ENCODE measurements at places on chromosomes 13 and 19.

DNA sequence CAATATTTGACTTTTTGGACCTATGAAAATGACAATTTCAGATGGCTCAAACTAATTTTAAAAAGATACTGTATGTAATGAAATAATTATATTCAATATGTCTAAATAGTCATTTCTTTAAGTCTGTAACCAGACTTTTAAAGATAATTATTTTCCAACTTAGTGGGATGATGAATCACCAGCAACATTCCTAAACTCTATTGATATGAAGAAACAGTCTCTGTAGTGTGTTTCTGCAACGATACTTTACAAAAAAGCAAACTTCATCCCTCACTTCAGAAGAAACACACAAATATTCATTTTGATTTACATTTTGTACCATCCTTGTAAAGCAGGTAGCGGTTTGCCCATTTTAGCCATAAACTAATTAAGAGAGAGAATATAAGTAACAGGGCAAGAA lies 417.4 kb downstream of the EFNB2 start:
- DNase-seq, result no peak

- DNase-seq, result no peak
Measured at GRCh38 chr19:42422901-42423461, 4.2 kb downstream of the LIPE start.

DNA sequence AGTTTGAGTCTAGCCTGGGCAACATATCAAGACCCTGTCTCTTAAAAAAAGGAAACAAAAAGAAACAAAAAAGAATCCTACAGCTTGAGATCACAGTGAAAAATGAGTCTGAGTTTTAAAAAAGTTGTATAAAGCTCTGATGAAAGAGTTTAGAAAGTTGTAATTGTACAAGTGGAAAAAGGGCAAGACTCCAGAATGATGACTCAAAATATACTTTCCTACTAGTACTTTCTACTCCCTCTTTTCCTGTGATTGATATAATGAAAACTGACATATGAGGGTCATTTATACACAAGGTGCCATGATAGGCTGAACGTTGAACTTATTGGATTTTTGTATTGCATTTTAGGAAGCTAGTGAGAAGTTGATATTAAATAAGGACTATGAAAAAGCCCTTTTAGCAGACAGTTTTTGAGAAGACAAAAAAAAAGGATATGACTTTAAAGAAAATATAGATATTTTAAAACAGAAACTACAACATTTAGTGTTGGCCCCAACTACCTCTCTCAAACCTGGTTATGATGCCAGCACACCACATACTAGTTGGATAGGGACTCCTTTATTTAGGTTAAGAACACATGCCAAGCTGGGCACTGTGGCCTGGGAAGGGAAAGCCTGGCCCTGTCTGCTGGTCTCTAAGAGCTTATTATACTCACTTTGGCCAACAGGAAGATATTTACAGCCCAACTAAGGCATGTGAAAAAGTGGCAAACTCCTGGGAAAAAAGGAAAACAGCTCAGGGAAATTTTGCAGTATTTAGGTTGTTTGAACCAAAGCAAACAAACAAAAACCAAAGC lies 116.6 kb downstream of the KL start:
- DNase-seq, result no peak

- no peak for DNase-seq
Measured at GRCh38 chr13:76499891-76500290, 386.3 kb downstream of the KCTD12 start.

GRCh38 chr13:34748073-34748472 lies 194.0 kb upstream of the NBEA start:
- DNase-seq, result no peak

- no peak for DNase-seq
Measured at GRCh38 chr19:16383584-16384161, 59.0 kb downstream of the KLF2 start.

GRCh38 chr19:50933640-50934039 lies 19.2 kb downstream of the KLK5 start:
- DNase-seq, result no peak

DNA sequence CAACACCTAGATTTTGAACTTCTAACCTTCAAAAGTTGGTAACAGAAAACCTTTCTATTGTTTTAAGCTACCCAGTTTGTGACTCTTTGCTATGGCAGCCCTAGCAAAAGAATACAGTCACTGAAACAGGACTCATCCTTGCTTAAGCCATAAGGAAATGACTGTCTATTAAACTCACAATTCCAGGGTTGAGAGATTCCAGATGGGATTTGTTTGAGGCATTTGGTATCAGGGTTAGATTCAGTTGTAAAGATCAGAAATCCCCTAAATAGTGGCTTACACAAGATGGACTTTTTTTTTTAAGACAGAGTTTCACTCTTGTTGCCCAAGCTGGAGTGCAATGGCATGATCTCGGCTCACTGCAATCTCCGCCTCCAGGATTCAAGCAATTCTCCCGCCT lies 41.1 kb upstream of the RGCC start:
- no peak for DNase-seq

DNA sequence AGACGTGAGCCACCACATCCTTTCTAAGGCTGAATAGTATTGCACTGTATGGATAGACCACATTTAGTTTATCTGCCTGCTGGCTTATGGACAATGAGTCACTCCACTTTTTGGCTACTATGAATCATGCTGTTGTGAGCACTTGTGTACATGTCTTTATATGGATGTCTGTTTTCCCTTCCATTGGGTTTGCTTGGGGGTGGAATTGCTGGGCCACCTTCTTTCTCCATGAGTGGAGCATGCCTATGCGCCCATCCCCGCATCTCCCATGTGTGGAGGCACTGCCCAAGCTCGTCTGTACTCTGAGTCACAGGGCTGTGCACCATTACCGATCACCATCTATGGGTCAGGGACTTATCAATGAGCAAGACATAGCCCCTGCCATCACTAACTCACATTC lies 127.2 kb upstream of the GJB6 start:
- DNase-seq, result peak; percentile 51

GRCh38 chr13:114235697-114236096 lies 1.0 kb downstream of the CDC16 start:
- no peak for DNase-seq

GRCh38 chr19:18422530-18423191 lies 3.5 kb downstream of the SSBP4 start:
- no peak for DNase-seq

- DNase-seq, result no peak
Measured at GRCh38 chr13:68588623-68589022, 1358.5 kb upstream of the PCDH9 start.

GRCh38 chr19:32097620-32098019 lies 247.8 kb upstream of the ZNF507 start:
- no peak for DNase-seq

- no peak for DNase-seq
Measured at GRCh38 chr19:32611161-32611560, 30.2 kb downstream of the PDCD5 start.

- DNase-seq, result no peak
Measured at GRCh38 chr13:98787996-98788395, 35.5 kb upstream of the SLC15A1 start.

DNA sequence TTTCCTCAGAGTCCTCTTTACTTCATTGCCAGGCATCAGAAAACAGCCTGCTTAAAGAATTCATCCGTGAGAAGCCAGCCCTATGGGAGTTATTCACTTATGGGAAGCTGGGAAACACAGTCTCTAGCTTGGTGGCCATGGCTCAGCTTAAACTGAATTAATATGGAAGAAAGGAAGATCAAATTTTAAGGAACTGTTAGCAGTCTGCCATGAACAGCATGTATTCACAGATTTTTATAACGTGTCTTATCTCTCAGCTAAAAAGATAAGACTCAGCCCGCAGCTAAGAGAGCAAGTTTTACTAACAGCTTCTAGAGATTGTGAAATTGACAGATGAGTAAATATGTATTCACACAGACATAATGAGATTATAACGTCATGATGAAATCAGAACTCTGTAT lies 253.7 kb upstream of the RXFP2 start:
- no peak for DNase-seq

DNA sequence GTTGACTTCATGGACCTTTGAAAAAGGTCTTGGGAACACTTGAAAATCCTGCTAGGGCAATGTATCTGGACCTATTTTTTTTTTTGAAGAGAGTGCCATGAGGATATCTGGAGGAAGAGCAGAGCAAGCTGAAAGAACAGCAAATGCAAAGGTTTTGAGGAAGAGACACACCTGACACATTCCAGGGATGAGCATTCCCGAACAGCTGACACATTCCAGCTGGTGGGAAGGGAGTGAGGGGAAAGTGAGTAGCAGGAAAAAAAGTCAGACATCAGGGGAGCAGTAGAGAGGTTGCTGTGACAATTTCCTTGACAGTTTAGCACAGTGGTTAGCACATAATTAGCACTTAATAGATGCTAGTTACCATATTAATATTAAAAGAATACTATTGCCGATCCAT lies 14.7 kb downstream of the DGKH start:
- no peak for DNase-seq

DNA sequence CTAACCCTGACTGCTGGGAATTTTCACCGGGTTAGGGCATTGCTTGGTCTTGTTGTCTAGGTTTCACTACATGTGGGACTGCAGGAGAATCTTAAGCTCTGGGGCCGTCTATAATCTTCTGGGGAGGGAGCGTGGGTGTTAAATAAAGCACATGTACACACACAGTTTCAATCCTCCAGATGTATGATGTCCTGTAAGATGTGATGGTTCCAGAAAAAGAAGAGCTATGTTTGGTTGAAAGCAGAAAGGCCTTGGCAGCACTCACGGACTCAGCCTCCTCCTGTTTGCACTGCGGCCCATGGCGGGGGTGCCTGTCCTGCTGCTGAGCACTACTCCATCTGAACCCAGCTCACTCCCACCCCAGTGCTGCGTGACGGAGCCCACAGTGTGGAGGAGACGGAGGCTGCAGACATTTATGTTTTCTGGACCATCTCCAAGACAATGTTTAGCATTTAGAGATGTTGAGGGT lies 343.5 kb downstream of the TEX29 start:
- no peak for DNase-seq

DNA sequence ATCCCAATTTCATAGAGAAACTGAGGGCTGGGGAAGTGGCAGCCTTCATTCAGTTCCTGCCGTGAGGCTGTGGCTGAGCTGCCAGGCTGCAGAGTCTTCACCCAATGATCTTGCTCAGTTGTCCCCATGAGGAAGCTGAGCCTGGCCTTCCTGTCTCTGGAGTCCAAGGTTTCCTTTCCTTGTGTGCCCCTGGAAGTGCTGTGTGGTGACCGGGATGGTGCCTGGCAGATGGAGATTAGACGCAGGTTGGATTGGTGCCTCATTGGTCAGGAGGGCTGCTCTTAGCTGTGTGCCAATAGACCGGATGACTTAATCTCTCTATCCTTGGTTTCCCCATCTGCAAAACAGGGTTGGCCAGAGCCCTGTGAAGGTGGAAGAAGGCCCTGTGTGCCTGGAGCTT lies 24.6 kb downstream of the DNM2 start:
- DNase-seq, result no peak

DNA sequence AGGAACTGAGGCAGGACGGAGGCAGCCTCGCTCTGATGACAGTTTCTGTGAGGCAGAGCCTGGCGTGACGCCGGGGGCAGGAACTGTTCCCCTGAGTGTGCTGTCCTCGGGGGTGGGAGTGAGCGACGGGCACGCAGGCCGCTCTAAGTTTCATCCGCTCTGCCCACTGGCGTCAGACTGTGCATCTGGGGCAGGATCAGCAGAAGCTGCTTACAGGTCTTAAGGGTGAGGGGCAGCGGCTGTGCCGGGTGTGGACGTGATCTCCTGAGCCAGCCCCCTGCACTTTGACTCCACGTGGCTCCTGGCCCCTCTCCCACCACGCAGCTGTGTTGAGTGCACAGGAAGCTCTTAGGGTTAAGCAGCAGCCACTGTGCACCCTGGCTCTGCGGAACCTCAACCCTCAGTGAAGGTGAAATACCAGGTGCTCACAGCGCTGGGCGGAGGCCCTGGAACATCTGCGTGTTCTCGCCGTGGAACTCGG lies 1.5 kb downstream of the GRK1 start:
- no peak for DNase-seq

DNA sequence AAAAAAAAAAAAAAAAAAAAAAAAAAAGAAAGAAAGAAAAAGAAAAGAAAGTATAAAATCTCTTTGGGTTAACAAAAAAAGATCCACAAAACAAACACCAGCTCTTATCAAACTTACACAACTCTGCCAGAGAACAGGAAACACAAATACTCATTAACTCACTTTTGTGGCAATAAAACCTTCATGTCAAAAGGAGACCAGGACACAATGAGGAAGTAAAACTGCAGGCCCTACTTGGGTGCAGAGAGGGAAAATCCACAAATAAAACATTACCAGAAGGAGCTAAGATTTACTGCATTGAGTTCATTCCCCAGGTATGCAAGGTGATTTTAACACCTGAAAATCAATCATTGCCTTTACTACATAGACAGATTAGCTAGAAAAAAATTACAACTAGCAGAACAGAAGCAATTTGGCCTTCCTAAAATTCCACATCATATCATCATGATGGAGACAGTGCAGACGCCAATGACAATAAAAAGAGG lies 9.6 kb upstream of the CEACAM5 start:
- DNase-seq, result no peak

DNA sequence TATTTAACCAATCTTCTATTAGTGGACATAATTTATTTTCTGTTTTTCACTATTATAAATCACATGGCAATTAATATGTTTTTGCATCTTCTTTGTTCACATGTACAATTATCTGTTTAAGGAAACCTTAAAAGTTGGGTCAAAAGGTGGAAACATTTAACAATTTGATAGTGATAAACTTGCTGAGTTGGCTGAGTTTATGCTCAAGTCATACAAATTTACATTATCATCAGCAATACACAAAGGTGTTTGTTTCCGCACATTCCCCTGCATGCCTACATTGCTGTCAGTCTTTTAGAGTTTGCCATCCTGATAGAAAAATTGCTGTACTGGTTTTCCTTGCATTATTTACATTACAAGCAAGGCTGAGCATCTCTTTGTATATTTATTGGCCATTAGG lies 139.5 kb downstream of the KCNRG start:
- DNase-seq, result no peak

- DNase-seq, result no peak
Measured at GRCh38 chr13:63381078-63381859, 1965.6 kb upstream of the PCDH20 start.

GRCh38 chr19:38869160-38869835 lies 8.8 kb downstream of the RINL start:
- DNase-seq, result no peak

DNA sequence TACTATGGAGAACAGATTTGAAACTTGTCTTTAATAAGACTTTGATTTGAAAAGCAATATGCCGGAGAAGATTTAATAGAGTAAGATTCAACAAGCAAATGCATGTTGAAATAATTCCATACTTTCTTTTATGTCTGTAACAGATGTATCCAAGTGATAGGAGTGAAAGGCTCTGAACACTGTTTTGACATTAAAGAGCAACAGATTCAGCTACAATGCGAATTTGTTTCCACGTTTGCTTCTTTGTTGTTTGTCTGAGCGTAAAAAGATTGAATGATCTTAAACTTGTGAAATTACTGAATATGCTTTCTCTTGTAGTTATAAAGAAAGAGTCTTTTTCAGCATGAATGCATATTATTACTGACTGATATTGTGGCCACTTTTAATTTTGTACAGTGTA lies 2612.9 kb downstream of the PCDH9 start:
- DNase-seq, result no peak

DNA sequence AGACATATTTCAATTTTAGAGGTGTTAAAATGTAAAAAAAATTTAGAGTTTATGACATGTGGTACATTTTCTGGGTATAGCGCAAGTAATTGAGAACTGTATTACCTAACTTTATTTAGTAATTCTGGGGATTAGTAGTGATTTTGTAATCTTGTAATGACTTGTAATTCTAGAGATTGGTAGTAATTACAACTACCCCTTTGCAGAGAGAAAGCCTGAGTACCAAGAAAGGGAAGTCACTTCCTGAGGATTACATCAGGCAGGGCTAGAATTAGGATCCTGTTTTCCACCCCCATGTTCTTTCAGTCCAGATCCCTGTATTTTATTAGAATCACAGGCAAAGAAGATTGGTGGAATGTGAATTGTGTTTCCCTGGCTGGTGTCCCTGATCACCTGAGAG lies 274.9 kb downstream of the KCNRG start:
- DNase-seq, result no peak

All from AG09319 (cell line).